GM23338 (cell line): ENCODE measurements at places on chromosomes 6 and 20. TPM values are rescaled to one million over a fixed set of nuclear protein-coding genes. Genes with fewer than 3 reads are reported as not detected.

DNA sequence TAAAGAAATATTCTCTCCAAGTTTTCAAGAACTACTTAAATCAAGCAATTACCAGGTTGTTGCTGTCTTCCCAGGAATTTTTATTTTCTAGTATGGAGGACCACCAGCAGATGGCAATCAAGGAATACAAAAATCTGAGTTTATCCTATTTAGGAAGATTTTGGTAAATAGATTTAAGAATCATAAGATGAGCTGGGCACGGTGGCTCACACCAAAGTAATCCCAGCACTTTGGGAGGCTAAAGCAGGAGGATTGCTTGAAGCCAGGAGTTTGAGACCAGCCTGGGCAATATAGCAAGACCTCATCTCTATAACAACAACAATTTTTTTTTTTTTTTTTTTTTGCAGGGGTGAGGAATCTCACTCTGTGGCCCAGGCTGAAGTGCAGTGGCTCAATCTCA lies 19.3 kb upstream of the SEC63 start:
- DNase-seq: peak; percentile 70

MCM8 gene
- 8.5 and 10.6 TPM in 2 replicates for polyA plus RNA-seq

DNA sequence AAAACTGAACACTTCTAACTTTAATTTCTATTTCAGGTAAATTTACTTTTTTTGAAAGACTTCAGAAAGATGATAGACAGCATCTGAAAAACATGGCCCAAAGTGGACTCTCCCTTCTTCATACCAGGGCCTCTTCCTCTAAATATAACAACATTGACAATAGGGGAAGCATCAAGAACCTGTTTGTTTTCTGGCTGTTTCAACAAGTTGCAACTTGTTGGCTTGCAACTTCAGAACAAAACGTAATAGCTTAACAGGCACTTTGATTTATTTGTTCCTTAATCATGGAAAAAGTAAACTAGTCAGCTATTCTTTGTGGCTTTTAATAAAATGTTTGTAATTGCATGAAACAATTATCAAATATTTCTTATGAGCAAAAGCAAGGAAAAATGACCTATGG lies 34.3 kb downstream of the RGS17 start:
- DNase-seq: no peak

ZNF831 gene
- polyA plus RNA-seq: not detected in 2 replicates

BHLHE23 gene
- 0.52 TPM in 2 replicates for polyA plus RNA-seq

- no peak for DNase-seq
Measured at GRCh38 chr6:71103641-71104040, 146.8 kb upstream of the B3GAT2 start.

- no peak for DNase-seq
Measured at GRCh38 chr6:85945459-85946185, 302.9 kb upstream of the SYNCRIP start.
